ENCODE measurements at places on chromosomes 7 and 10. TPM values are rescaled to one million over a fixed set of nuclear protein-coding genes. Genes with fewer than 3 reads are reported as not detected.

The TAS2R3 gene
- polyA plus RNA-seq = not detected

The MOGAT3 gene
- not detected for polyA plus RNA-seq

The TCERG1L gene
- polyA plus RNA-seq = not detected

The DNAH11 gene
- 2.1 TPM for polyA plus RNA-seq

The TFR2 gene
- polyA plus RNA-seq = 23.5 TPM

The ACSM6 gene
- not detected for polyA plus RNA-seq

The AKR1B15 gene
- not detected for polyA plus RNA-seq

The HABP2 gene
- not detected for polyA plus RNA-seq

The CAMK1D gene
- 18.6 TPM for polyA plus RNA-seq

The AIMP2 gene
- polyA plus RNA-seq = 41.5 TPM

The TUBB8 gene
- polyA plus RNA-seq = 0.69 TPM
